Hematopoietic multipotent progenitor cell treated with erythropoietin and hydrocortisone succinate and interleukin-3 and kit ligand, for 6 days (in vitro differentiated cells): ENCODE measurements at places on chromosomes 1 and 21.

- DNase-seq = no peak
These were observed 45.6 kb upstream of the RAB4A start for GRCh38 chr1:229225331-229225782.

GRCh38 chr21:37001441-37001840 is 5.1 kb upstream of the RIPPLY3 start:
- DNase-seq = no peak

GRCh38 chr1:36950604-36951291 is 83.6 kb downstream of the GRIK3 start:
- no peak for DNase-seq

- peak; percentile 33 for DNase-seq
These were observed 102.8 kb downstream of the RHOU start for GRCh38 chr1:228837817-228838716.

DNA sequence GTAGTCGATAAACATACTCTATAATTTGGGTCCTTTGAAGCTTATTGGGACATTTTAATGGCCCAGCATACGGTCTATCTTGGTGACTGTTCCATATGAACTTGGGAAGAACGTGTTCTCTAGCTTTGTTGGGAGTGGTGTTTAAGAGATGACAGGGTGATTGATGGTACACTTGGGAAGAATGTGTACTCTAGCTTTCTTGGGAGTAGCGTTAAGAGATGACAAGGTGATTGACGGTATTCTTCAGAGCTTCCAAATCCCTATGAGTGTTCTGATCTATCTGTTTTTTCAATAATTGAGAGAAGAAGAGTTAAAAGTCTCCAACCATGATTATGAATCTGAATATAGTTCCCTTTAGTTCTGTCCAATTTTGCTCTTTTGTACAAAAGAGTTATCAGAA is 9.4 kb downstream of the NPHP4 start:
- no peak for DNase-seq

- peak; percentile 87 for DNase-seq
These were observed at the start of gene FHL3 for GRCh38 chr1:38005195-38006007. TSS of gene FHL3 (minus strand) at chr1:38005514. CDS start at chr1:37999412, 6,102 bp downstream.

DNA sequence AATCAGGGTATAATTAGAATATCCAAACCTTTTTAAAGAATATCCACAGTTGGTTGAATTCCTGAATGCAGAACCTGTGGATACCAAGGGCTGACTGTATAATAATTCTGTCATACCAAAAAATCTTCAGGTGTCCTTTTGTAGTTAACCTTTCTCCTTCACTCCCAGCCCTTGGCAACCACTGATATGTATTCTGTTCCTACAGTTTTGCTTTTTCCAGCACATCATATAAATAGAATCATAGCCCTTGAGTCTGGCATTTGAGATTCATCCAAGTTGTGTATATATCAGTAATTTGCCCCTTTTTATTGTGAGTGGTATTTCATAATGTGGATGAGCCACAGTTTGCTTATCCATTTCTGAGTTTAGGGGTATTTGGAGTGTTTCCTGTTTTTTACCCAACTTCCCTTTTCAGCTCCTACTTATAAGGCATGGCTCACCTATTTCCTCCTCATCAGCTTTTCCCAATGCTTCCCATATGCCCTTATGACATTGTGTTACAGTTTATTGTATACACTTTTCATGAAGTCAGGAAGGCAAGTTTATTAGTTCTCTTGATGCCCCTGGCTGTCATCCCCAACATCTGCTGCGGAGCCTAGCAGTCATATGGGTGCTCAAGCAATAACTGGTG is 35.0 kb upstream of the AGO1 start:
- no peak for DNase-seq

DNA sequence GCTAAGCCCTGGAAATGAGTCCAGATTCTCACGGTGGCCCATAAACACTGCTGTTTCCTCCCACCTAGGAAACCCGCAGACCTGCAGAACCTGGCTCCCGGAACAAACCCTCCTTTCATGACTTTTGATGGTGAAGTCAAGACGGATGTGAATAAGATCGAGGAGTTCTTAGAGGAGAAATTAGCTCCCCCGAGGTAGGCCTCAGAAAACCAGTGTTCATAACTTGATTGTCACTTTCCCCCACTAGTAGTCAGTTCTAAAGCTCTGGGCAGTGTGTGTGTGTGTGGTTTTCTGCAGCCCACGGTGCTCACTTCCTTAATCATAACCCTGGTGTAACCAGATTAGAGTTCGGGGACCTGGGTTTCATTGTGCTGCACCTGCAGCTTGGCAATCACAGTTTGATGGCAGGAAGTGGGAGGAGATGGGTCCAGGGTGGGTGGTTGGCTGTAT is 39.1 kb downstream of the CLIC6 start:
- peak; percentile 25 for DNase-seq

- peak; percentile 10 for DNase-seq
These were observed 42.1 kb downstream of the UBE2U start for GRCh38 chr1:64245495-64245894.

DNA sequence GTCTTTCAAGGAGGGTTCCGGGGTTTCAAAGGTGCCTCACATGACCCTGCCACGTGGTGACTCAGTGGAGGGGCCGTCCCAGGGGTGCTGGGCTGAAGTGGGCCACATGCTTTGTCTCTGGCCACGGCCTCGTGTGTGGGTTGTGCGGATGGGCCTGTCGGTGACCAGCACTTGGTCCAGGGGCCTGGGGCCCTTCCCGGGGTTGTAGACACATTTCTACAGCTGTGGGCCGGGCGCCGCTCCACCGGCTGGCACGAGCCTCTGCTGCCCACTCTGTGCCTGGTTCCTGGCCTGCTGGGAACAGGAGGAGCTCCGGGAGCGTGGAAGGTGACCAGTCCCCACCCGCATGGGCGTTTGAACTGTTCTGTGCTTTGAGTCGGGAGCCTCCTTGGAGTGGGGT is 75.4 kb upstream of the TTC34 start:
- DNase-seq = no peak

- no peak for DNase-seq
These were observed 155.4 kb downstream of the SLC45A1 start for GRCh38 chr1:8473121-8473875.

DNA sequence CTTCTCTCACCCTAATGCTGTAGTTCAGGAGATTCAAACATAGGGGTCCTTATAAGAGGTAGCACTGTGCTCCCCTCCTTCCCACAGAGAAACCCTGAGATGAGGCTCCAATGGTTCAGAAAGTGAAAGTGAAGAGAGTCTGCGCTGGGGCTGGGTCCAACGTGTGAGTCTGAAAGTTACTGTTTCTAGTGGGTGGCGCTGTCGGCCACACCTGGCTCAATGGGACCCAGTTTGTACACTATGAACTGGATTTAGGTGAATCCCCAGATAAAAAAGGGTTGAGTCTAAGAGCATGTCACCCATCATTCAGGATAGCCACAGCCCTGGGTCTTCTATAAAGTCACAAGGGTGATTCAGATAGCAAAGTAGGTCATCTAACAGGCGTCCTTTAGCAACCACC is 2.8 kb downstream of the SMCP start:
- DNase-seq = no peak

DNA sequence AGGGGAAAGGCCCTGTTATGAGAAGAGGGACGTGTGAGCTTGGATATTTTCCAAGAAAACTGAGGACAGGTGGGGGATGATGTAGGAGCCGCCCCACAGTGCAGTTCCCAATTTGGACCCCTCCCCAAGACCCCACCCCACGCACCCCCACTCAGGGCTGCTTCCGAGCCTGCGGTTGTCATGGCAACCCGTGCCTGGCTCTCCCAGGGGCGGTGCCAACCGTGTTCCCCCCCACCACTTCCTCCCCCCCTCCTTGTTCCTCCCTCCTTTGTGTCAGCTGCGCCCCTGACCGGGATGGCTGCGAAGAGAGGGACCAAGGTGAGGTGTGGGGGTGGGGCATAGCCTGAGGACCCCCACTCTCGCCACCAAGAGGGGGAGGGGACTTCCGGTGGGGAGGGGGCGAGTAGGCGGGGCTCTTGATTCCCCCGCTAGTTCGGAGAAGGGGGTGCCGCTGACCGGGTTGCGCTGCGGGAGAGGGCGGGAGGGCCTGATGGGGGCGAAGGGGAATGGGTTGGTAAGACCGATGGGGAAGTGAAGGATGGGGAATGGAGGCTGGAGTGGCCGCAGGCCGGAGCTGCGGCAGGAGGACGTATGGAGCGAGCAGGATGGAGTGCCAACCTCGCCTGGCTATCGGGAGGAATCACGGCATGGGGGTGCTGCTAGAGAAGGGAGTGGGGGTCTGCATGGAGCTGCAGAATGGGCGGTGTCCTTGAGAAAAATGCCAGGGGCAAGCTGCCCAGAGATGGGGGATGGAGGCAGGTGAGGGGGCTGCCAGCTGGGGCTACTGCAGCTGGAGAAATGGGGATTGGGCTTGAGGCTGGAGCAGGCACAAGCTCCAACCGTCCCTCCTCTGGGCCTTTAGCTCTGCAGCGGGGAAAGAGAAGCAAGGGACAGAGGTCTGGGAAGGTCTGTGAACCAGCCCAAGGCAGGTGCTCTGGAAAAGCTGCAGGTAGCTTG is 953 bp downstream of the TRIM46 start:
- peak; percentile 50 for DNase-seq
